ENCODE measurements at places on chromosomes 12 and 14. TPM values are rescaled to one million over a fixed set of nuclear protein-coding genes. Genes with fewer than 3 reads are reported as not detected.

- DNase-seq: no peak
Observed at GRCh38 chr12:54266852-54267251, 13.1 kb downstream of the CBX5 start.

The ZC2HC1C gene
- 0.84 TPM for total RNA-seq

DNA sequence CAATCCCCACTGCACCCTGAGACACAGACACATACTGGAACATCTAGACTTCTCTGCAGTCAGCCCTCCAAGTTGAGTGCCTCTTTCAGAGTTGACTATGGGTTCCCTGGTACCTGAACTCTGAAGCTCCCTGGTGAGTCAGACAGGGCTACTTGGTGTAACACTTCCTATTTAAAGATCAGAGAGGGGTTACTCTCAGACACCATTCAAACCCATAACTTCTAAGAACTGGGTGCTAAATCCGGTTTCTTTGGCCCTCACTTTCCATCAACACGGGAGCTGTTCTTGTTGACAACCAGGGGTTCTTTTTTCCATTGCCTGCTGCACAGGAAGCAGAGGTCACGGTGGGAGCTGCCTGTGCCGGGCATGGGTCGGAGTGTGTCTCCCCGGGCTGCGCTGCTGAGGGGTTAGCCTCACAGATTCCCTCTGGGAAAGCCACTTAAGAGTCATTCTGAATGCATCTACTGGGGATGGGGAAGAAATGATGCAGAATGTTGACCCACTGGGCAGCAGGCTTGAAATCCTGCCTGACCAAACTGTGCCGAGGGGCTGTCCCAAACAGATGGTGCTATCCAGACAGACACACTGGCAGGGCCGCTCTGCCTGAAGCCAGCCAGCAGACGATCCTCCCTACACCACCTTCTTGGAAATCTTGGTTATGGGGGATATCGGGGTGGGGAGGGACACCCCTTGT lies 74.1 kb downstream of the PITPNM2 start:
- peak; percentile 54 for DNase-seq

The PPFIBP1 gene
- 576 TPM for total RNA-seq

- DNase-seq: no peak
Observed at GRCh38 chr12:115953450-115953849, 324.0 kb downstream of the MED13L start.

- no peak for DNase-seq
Observed at GRCh38 chr12:95115641-95116040, 42.2 kb upstream of the NR2C1 start.

DNA sequence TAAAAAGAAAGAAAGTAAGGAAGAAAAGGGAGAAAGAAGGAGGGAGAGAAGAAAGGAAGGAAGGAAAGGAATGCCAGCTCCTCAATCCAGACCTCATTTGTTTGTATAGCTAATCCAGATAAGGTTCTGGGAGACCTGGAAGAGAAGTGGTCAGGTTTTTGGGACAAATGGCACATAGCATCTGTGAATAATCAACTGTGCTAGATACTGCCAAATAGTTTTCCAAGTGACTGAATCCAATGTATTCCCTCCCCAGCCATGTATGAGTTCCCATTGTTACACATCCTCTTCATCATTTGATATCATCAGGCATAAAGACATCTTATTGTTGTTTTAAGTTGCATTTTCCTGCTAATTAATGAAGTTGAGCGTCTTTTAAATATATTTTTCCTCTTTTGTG lies 18.6 kb upstream of the PTGR2 start:
- no peak for DNase-seq

- DNase-seq: no peak
Observed at GRCh38 chr14:103543721-103544387, 14.9 kb downstream of the TRMT61A start.

The BDKRB2 gene
- total RNA-seq: 0.34 TPM

- no peak for DNase-seq
Observed at GRCh38 chr14:68921666-68922065, 57.4 kb downstream of the ACTN1 start.

DNA sequence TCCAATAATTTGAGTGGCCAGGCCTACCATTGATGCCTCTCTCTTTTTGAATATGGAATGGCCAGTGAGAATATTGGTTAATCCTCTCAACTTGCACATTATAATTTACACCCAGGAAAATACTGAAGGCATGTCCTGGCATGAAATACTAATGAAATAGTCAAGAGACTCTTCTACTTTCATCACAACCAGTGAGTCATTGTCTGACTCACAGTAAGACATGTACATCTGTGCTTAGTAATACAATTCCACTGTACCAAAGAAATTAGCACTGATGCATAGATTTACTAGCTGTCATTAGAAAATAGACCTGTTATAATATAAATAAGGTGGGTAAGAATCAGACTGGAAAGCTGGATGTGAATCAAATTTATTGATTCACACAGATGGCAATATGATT lies 31.6 kb downstream of the KCNC2 start:
- peak; percentile 23 for DNase-seq

DNA sequence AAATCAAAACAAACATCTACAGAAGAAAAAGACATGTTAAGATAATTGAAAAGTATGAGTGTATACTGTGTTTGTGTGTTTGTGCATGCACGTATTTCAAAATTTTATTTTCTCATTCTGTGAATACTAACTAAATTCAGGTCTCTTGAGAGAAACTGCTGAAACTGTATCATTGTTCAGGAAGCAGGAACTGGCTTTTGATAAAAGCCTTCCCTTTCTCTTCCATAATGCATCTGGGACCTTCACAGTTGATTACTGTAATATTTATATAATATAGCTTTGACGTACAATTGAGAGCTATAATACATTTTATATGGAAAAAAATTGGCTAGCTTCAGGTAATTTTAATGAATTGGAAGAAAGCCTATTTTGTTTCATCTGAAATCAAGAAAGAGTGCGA lies 993.5 kb downstream of the SLC6A15 start:
- DNase-seq: no peak
